ENCODE measurements at places on chromosomes 6 and 20. TPM values are rescaled to one million over a fixed set of nuclear protein-coding genes. Genes with fewer than 3 reads are reported as not detected.

The ENPP4 gene
- total RNA-seq, result 0.25 TPM

The HLA-DRB1 gene
- not detected for total RNA-seq

The KCNB1 gene
- 2.2 TPM for total RNA-seq

The ANKRD66 gene
- total RNA-seq, result not detected
